ENCODE measurements at places on chromosomes 3 and 15.

GRCh38 chr3:71585887-71586809 is 2.6 kb upstream of the FOXP1 start:
- DNase-seq = peak; percentile 77

DNA sequence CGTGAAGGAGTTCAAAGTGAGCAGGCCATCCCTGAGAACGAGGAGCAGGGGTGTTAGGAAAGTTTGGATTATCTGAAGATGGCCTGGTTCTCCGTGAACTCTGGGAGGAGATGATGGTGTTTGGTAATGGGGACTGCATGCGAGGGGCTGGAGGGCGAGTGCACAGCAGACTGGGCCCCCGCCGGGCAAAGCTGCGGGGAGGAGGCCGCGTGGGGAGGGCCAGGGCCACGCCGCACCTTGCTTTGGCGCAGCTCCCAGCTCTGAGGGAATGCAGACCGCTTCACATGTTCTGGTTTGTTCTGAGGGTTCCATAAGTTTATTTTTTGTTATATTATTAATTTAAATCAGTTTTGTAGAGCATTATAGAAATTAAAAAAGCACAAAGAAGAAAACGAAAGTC is 22.2 kb downstream of the SLC6A1 start:
- no peak for DNase-seq

GRCh38 chr3:128991355-128991895 is 2.5 kb downstream of the CFAP92 start:
- peak; percentile 27 for DNase-seq

DNA sequence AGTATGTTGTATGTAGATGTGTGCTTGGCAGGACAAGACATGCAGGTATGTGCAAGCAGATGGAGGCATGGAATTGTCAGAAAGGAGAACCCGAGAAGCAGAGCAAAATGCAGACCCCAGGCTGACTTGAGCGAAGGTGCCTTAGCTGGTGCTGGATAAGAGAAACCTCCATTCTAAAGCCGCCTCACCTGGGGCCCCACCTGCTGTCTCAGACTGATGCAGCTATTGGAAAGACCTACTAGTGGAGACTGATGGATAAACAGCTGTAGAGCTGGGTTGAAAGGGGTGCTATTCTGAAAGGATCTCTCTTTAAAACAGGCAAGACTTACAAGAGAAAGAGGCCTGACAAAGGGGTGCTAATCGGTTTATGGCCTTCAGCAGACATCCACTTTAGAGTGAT is 86.2 kb downstream of the EPHB1 start:
- no peak for DNase-seq

DNA sequence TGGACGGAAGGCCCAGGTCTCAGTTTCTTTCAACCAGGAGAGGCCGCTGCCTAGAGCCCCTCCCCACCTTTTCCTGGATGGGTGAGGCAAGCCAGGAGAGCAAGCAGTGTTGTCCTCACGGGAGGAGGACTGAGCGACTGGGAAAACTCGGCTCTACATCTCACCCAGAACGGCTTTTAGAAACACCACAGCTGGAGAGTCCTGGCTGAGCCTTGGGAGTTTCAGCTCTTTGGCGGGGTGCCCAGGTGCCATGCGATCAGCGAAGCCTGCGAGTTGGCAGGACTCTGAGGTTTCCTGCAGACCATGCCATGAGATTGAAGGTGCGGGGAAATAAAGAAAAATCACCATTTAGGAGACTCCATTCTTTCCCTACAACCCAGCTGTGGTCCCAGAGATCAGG is 26.0 kb downstream of the PPCDC start:
- DNase-seq = peak; percentile 61

GRCh38 chr3:17542591-17542990 is 199.8 kb downstream of the TBC1D5 start:
- DNase-seq = no peak

- DNase-seq = no peak
These were observed 28.2 kb downstream of the RBP2 start for GRCh38 chr3:139448104-139448503.

- DNase-seq = no peak
These were observed 25.4 kb downstream of the LINGO1 start for GRCh38 chr15:77607111-77607893.

DNA sequence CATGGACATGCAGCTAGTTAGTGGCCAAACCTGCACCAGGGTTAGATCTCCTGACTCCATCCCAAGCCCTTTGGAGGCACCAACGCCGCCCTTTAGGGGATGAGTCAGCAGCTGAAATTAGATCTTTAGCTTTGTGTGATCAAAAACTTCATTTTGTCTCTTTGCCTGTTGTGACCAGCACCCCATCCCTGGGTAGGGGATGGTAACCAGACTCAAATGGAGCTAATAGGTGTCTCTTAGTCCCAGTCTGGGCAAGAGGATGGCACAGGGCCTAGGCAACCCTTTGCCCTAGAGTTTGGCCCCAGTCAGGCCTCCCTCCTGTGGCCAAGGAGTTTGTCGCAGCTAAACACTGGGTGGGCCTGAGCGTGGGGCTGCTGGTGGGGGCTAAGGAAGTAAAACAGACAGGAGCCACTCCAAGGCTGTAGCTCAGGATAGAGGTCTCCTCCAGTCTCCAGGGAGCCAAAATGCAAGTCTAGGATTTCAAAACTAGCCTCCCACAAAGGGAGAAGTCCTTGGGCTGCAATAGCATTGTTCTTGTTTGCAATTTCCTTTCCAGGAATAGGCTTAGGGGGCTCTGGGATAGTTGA is 105.1 kb downstream of the CPN2 start:
- no peak for DNase-seq

GRCh38 chr3:93906245-93906644 is 67.5 kb downstream of the PROS1 start:
- DNase-seq = no peak

GRCh38 chr3:4525560-4526223 is 32.5 kb downstream of the ITPR1 start:
- no peak for DNase-seq

- no peak for DNase-seq
These were observed 172.8 kb upstream of the SNTN start for GRCh38 chr3:63479661-63480035.

- DNase-seq = no peak
These were observed 42.1 kb downstream of the GOLGA6A start for GRCh38 chr15:74040109-74040850.

DNA sequence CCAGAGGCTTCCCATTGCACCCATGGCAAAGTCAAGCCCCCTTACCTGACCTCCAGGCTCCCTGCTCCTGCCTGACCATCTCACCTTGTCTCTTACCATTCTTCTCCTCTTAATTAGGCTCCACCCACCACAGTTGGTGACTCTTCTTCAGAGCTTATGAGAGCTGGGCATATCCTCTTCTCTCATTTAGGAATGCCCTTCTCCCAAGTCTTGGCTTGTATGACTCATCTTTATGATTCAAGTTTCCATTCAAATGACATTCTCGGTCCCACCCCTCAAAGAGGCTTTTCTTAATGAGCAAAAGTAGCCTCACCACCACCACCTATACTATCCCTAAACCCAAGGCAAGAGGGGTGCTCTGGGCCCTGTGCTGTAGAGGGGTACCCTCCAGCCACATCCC is 55.3 kb upstream of the NUDT16 start:
- no peak for DNase-seq

- DNase-seq = no peak
These were observed 581.1 kb upstream of the GBE1 start for GRCh38 chr3:82342521-82342920.

DNA sequence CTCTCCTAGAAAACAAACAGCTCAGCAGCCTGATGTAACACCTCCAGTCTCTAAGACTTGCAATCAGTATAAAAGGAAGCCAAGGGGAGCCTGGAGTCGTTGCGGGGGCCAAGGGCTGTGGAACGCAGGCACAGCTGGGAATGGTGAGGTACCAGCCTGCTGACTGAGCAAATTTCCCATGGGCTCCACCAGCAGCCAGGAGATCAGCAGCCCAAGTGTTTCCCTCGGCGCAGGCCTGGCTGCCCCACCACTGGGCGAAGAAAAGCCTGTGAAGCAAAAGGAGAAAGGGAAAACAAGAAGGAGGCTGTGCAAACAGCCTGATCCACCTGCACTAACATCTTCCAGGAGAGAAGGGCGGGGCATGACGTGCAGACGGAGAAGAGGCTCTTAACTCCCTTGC is 155.3 kb downstream of the SHQ1 start:
- no peak for DNase-seq

DNA sequence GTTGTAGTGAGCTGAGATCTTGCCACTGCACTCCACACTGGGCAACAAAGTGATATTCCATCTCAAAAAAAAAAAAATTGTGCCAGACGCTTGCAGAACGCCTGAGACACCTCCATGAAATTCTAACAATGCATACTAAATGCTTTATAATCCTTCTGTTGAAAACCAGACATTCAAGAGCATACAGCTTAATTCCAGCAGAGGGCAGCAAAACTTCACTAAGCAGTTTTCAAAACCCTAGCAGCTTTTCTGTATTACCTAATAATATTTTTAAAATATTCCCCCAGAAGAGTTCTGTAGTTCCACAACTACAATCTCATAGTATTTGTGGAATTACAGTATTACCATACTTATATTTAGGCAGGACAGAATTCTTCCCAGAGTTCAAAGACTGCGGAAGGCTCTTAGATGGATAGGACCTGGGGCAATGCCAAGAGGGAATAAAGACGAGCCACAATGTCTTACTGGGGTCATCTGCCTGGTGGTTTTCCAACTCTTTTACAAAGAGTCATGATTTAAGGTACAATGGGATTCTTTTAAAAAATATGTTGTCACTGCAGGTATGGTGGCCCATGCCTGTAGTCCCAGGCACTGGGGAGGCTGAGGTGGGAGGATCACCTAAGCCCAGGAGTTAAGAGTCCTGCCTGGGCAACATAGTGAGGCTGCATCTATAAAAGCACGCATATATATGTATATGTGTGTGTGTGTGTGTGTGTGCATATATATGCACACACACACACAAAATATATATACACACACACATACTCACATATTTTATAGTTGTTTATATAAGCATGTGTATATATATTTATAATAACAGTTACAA is 19.6 kb upstream of the TASOR start:
- DNase-seq = peak; percentile 90

- no peak for DNase-seq
These were observed 41.4 kb downstream of the TMEM108 start for GRCh38 chr3:133079621-133080020.

GRCh38 chr3:69411346-69411745 is 25.5 kb upstream of the FRMD4B start:
- no peak for DNase-seq

DNA sequence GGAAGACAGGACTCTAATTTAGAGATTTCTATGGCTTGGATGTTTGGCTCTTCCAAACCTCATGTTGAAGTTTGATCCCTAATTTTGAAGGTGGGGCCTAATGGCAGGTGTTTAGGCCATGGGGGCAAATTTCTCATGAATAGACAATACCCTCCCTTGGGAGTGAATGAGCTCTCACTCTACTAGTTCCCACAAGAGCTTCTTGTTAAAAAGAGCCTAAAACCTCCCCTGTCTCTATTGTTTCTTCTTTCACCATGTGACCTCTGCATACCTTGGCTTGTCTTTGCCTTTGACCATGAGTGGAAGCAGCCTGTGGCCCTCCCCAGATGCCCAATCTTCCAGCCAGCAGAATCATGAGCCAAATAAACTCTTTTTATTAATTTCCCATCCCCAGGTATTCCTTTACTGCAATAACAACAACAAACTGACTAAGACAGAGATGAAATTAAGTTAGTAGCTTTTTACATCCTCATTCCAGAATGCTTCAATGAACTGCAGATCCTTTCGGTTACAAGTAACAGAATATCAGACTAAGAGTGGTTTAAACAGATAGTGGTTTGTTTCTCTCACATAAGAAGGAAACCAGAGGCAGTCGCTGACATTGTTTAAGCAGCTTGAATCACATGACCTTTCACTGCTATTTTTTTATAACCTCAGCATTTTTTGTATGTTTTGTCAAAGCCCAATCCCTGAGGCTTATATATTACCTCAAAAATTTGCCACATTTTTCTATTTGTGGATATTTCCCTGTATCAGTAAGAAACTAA is 1013.3 kb upstream of the SEMA6D start:
- no peak for DNase-seq

GRCh38 chr3:81776643-81777042 is 15.2 kb upstream of the GBE1 start:
- no peak for DNase-seq

DNA sequence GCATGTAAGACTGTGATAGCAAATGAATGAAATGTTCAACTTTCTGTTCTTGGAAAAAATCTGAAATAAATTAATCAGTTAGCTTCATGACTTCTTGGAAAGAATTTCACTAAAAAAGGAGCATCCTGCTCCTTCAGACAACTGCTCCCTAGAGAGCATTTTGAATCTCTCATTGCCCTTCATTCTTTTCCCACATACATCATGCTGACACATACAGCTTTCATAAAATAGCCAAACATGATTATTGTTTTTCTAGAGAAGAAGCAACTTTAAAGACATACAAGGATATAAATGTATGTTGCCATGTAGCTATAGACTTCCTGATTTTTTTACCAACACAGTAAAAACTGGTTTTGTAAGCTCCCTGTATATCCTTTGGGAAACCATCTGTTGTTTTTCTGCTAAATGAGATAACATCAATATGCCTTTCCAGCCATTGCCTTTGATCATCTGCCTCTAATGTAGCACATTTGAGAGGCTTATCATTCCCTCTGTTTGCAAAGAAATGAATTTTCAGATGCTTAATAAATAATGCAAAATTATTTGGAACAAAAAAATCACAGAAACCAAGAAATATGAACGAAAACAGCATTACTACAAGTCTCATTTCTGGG is 248.2 kb upstream of the GPR149 start:
- no peak for DNase-seq

DNA sequence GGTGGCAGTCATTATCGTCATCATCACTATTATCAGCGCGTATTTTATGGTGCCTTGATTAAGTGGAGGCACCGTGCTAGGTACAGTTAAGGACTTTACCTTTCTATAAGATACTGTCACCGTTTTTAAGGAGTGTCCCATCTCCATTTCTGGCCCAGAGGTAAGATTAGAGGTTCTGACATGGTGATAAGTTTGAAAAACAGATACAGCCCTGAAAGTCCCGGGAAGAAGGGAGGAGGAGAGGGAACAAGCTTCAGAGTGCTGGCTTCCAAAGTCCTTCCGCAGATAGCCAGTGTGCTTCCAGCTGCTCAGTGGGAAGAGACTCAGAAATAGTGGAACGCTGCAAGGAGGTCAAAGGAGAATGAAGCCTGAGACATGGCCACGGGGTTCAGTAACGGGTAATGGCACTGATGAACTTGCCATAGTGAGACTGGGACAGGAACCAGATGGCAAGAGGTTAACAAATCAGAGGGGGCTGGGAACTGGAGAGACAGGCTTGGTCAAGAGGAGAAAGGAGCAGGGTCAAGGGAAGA is 9.1 kb upstream of the TM4SF4 start:
- no peak for DNase-seq

DNA sequence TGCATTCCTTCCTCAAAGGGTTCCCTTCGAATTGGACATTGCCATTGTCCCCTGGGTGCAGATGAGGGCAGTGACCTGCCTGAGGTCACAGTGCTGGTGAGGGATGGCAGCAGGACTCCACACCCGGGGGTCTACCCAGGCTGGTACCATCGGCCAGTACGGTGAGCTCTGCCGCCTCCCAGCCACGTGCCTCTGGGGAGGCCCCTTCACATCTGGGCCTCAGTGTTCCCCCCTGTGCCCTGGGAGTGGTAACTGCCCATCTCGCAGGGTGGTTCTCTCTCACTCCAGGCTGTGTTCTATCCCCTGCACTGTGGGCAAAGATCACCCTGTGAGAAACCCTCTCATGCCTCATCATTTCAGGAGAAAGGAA is 99.4 kb upstream of the IQSEC1 start:
- DNase-seq = no peak

GRCh38 chr3:186053954-186054791 is 54.7 kb downstream of the ETV5 start:
- DNase-seq = no peak

- no peak for DNase-seq
These were observed 14.4 kb downstream of the HES1 start for GRCh38 chr3:194150252-194150934.

- DNase-seq = peak; percentile 92
These were observed 8.0 kb upstream of the EEFSEC start for GRCh38 chr3:128145279-128145678.

Data from common myeloid progenitor, CD34-positive (primary cell).